ENCODE measurements at places on chromosomes 4 and X.

DNA sequence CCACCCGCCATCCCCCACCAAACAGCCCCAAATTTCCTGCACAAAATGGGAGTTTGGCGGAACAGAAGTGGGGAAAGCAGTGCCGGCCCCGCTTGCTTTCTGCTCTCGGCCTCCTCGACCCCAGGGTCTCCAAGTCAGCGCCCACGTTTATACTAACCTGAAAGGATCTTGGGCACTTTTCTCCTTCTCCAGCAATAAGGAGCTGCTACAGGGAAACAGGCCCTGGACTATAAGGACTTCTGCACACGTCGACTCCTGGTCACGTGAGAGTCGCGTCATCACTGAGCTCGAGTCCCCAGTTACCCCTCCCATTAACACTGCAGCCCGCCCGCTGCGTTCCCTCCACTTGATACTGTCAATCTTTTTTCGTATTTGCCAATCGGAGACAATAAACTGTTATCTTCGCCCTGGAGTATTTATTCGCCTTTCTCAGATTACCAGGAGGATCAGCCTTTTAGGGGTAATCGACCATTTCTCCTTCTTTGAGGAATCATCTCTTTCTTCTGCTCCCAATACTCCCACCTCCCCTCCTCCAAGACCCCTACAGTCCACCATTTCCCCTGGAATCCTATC is at the start of gene TCEAL8:
Gene TCEAL8 (minus strand): TSS at position 235 of the 573 bp plus-strand sequence. CDS start 1,176 bp downstream, outside the sequence.
- H3K36me3 ChIP-seq: peaks cover 17% of the 10 kb centered on the region
- peaks cover 4% of the 10 kb centered on the region for H3K27me3 ChIP-seq
- H3K27ac ChIP-seq: peak within 1 kb of the TSS; percentile 89
- H3K4me3 ChIP-seq: peak within 1 kb of the TSS; percentile 97
- peaks cover 23% of the 10 kb centered on the region for H3K4me1 ChIP-seq
- DNase-seq: peak; percentile 31

GRCh38 chr4:175071123-175071522 is 153.0 kb downstream of the ADAM29 start:
- H3K4me3 ChIP-seq: no peak overlapping the region
- no peaks in the 10 kb centered on the region for H3K27me3 ChIP-seq
- no peaks in the 10 kb centered on the region for H3K36me3 ChIP-seq
- no peak for DNase-seq

DNA sequence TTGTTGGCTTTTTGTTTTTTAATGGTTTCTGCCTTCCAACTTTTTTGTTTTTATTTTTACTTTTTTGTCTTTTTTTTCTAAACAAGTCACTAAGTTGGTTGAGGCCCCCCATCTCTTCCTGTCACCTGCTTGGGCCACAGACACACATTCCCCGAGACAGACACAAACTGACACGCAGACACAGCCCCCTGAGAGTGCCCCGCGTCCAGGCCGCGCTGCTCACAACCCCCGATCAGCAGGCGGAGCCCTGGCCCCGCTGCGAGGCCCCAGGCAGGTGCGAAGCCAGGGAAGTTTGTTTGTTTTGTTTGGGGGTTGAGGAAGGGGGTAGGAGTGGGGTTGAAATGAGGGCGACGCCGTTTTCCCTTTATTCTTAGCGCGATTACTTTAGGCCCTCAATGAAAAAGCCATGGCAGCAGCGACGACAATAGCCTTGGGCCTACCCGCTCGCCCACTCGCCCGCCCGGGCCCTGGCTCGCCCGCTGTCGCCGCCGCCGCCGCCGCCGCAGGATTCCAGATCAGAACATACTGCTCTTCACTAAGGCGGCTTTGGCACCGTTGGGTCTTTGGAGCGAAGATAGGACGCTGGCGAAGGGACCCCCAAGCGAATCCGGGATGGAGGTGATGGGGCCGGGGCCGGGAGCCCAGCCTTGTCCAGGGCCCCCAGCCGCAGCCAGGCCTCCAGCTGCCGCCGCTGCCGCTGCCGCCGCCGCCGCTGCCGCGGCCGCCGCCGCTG is 3.1 kb downstream of the PHOX2B start:
- H3K27me3 ChIP-seq: peaks cover 75% of the 10 kb centered on the region
- H3K27ac ChIP-seq: no peak overlapping the region
- no peak for DNase-seq
- H3K36me3 ChIP-seq: peaks cover 12% of the 10 kb centered on the region
- peaks cover 5% of the 10 kb centered on the region for H3K4me1 ChIP-seq

DNA sequence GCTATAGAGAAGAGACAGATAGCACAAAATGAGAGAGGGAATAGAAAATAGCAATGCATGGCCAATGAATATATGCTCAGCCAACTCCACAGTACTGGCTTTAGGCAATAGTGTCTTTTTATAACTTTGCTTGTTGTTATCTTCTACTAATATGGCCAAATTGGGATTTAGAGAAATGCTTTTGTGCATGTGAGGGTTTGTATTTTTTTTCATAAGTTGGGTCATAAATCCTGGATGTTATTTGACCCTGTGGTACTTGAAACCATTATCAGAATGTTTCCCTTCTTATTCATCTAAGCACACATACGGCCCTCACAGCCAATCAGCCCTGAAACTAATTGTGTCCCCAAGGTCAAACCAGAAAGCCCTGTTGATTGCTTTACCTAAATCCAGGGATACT is 35.2 kb upstream of the LPAR4 start:
- DNase-seq: peak; percentile 3
- no peak overlapping the region for H3K27ac ChIP-seq
- H3K4me3 ChIP-seq: no peak overlapping the region
- H3K4me1 ChIP-seq: no peaks in the 10 kb centered on the region
- H3K36me3 ChIP-seq: no peaks in the 10 kb centered on the region

DNA sequence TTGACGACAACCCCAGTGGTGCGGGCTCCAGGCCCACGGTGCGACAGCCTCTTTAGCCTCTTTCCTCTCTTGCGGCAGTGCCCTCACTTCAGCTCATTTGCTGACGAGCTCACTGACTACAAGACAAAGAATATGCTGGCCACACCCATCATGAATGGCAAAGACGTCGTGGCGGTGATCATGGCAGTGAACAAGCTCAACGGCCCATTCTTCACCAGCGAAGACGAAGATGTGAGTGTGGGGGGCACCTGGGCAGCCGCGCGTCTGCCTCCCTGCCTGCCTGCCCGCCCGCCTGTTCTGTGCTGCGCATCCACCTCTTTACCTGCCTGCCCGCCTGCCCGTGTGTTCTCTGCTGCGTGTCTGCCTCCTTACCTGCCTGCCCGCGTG is 9.2 kb downstream of the PDE6B start:
- no peak for DNase-seq
- H3K4me3 ChIP-seq: no peak overlapping the region
- no peaks in the 10 kb centered on the region for H3K4me1 ChIP-seq
- no peaks in the 10 kb centered on the region for H3K27me3 ChIP-seq
- H3K36me3 ChIP-seq: peaks cover 21% of the 10 kb centered on the region

GRCh38 chr4:2062808-2063524 is 3.8 kb downstream of the NAT8L start:
- no peak overlapping the region for H3K4me3 ChIP-seq
- peaks cover 3% of the 10 kb centered on the region for H3K27me3 ChIP-seq
- no peak overlapping the region for H3K27ac ChIP-seq
- no peaks in the 10 kb centered on the region for H3K4me1 ChIP-seq
- no peak for DNase-seq
- H3K36me3 ChIP-seq: no peaks in the 10 kb centered on the region

DNA sequence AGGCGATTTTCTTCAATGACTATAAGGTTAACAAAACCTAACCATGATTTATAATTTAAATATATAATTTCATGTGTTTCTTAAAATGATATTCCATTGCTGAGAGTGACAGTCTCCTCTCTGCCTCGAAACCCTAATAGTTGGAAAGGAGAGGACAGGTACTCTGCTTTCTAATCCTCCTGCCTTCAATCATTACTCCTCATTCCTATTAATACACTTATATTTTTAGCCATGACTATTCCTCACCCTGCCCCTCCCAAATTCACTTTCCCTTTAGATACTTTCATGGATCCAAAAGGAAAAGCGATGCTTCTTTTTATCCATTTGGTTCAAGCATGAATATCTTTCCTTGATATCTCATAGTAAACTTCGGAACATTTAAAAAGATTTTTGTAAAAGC is 418.2 kb downstream of the CCSER1 start:
- no peak for DNase-seq
- H3K36me3 ChIP-seq: no peaks in the 10 kb centered on the region
- H3K4me3 ChIP-seq: no peak overlapping the region

DNA sequence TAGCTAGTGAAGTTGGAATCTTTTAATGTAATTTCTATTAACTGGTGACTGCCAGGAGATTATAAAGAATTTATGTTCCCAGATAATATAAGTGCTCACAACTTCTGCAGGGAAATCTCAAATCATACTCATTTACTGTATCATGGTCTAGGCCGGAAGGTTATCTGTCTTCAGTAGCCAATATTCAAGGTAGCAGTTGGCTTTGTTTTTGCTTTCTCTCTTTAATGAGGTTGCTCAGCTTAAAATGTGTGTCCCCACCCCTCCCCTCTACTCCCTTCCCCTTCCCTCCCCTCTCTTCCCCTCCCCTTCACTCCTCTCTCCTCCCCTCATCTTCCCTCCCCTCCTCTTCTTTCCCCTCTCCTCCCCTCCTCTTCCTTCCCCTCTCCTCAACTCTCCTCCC is 117.6 kb downstream of the HPGD start:
- no peak overlapping the region for H3K27ac ChIP-seq
- no peak for DNase-seq
- H3K4me3 ChIP-seq: no peak overlapping the region
- no peaks in the 10 kb centered on the region for H3K36me3 ChIP-seq
- no peaks in the 10 kb centered on the region for H3K4me1 ChIP-seq

GRCh38 chr4:3262208-3263052 is 13.5 kb downstream of the MSANTD1 start:
- peaks cover 25% of the 10 kb centered on the region for H3K27me3 ChIP-seq
- H3K36me3 ChIP-seq: no peaks in the 10 kb centered on the region
- no peak overlapping the region for H3K4me3 ChIP-seq
- H3K27ac ChIP-seq: no peak overlapping the region
- H3K4me1 ChIP-seq: no peaks in the 10 kb centered on the region
- DNase-seq: no peak

DNA sequence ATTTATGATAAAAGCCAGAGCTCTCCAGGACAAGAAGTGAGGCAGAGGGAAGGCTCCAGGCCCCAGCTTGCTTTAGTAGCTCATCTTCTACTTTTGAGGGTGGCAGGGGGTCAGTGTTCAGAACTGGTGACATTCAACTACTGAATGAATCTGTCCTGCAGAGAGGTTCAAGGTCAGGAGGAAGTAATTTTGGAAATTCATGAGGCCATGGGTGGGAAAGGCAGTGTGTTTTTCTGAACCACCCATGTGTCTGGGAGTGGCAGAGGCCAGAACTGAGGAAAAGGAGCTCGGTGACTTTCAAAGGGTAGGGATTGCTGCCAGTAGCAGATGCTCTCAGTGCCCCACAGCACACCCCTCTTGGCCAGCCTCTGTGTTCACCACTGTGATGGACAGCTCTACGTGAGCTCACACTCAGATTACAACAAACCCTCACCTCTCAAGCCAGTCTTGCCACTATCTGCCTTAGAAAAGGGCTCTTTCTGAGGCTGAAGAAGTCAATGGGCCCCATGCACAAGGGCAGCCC is 571.2 kb downstream of the RAB28 start:
- H3K36me3 ChIP-seq: no peaks in the 10 kb centered on the region
- no peak for DNase-seq
- no peak overlapping the region for H3K27ac ChIP-seq
- no peak overlapping the region for H3K4me3 ChIP-seq
- no peaks in the 10 kb centered on the region for H3K27me3 ChIP-seq

GRCh38 chr4:2729533-2729875 is 26.6 kb downstream of the TNIP2 start:
- 0 out of 2 replicates have a peak, but pooled peaks cover 2% of the 10 kb centered on the region for H3K4me1 ChIP-seq
- H3K27ac ChIP-seq: no peak overlapping the region
- H3K36me3 ChIP-seq: peaks cover 16% of the 10 kb centered on the region
- H3K4me3 ChIP-seq: no peak overlapping the region
- no peaks in the 10 kb centered on the region for H3K27me3 ChIP-seq
- DNase-seq: no peak

- no peaks in the 10 kb centered on the region for H3K36me3 ChIP-seq
- H3K4me1 ChIP-seq: peaks cover 8% of the 10 kb centered on the region
- H3K27me3 ChIP-seq: peaks cover 2% of the 10 kb centered on the region
- no peak overlapping the region for H3K27ac ChIP-seq
- DNase-seq: no peak
- no peak overlapping the region for H3K4me3 ChIP-seq
Observed at GRCh38 chr4:148170408-148171365, 271.5 kb downstream of the NR3C2 start.

- H3K4me1 ChIP-seq: peaks cover 10% of the 10 kb centered on the region
- H3K36me3 ChIP-seq: no peaks in the 10 kb centered on the region
- DNase-seq: no peak
Observed at GRCh38 chrX:150299579-150299978, 63.5 kb upstream of the MAMLD1 start.

DNA sequence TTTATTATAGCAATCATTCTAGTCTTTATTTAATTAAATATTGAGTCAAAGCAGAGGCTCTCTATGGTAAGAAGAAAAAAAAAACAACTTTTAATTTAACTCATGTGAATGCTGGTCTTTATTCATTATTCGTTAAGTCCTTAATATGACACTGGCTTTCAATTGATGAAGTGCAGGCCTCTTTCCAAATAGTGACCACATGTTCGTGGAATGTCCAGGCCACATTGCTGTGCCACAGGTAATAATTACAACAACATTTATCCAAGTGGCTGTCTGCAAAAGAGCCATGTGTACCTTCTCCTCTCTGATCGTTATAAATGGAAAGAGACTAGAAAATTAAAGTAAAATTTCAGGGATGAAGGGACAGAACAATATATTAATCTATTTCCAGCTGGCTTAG is 220.1 kb upstream of the PABPC4L start:
- no peak overlapping the region for H3K4me3 ChIP-seq
- no peaks in the 10 kb centered on the region for H3K27me3 ChIP-seq
- no peak for DNase-seq
- peaks cover 5% of the 10 kb centered on the region for H3K4me1 ChIP-seq
- no peak overlapping the region for H3K27ac ChIP-seq
- H3K36me3 ChIP-seq: no peaks in the 10 kb centered on the region

DNA sequence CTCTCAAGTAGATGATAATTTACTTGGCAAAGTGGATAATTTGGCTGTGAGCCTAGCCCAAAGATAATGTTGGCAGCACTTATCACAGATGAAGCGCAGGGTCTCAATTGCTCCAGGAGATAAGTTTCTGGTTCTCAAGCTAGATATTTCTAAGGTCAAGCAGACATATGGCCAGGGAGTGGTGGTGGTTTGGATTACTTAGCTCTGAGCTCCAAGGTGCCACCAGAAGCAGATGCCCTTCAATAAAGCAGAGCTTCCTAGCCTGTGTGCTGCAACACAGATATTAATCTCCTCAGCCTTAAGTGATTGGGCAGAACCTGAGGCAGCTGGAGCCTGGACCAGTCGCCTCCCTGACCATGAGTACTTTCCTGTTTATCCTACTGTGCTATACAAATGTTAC is 79.2 kb upstream of the NALF2 start:
- H3K27me3 ChIP-seq: peaks cover 3% of the 10 kb centered on the region
- no peaks in the 10 kb centered on the region for H3K36me3 ChIP-seq
- DNase-seq: no peak
- H3K4me3 ChIP-seq: no peak overlapping the region
- H3K4me1 ChIP-seq: no peaks in the 10 kb centered on the region

- H3K4me1 ChIP-seq: peaks cover 37% of the 10 kb centered on the region
- H3K4me3 ChIP-seq: no peak overlapping the region
- H3K27ac ChIP-seq: peak overlapping the region; percentile 45
- DNase-seq: no peak
- H3K36me3 ChIP-seq: no peaks in the 10 kb centered on the region
- H3K27me3 ChIP-seq: peaks cover 3% of the 10 kb centered on the region
Observed at GRCh38 chrX:17443556-17443955, 68.6 kb downstream of the NHS start.

- peaks cover 12% of the 10 kb centered on the region for H3K4me1 ChIP-seq
- H3K27me3 ChIP-seq: no peaks in the 10 kb centered on the region
- peak overlapping the region; percentile 90 for H3K4me3 ChIP-seq
- H3K27ac ChIP-seq: peak overlapping the region; percentile 95
- no peaks in the 10 kb centered on the region for H3K36me3 ChIP-seq
Observed at GRCh38 chrX:155028877-155029291, 2.2 kb downstream of the FUNDC2 start.

Measured in HFFc6 (cell line).